ENCODE measurements at places on chromosomes 1 and 21.
A peak's percentile ranks its signal among the peaks of the same experiment; 100 is the strongest.

GRCh38 chr21:26554365-26554764 is 18.7 kb downstream of the CYYR1 start:
- no peak for DNase-seq

GRCh38 chr1:186845576-186846210 is 16.9 kb downstream of the PLA2G4A start:
- DNase-seq: no peak

DNA sequence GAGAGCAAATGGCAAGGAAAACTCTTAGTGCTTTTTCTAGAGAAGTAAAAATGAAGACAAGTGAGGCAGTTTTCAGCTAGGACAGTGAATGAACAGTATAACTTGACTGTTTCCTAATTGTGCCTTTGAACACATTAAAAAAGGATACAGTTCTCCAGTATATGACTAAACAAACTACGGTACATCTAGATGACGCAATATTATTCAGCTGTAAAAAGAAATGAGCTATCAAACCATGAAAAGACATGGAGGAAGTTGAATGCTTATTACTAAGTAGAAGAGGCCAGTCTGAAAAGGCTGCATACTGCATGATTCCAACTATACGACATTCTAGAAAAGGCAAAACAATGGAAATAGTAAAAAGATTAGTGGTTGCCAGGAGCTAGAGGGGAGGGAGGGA is 206.3 kb downstream of the SIPA1L2 start:
- DNase-seq: no peak

- peak; percentile 73 for DNase-seq
These were observed 531 bp upstream of the HMGN2 start for GRCh38 chr1:26471498-26472319.

GRCh38 chr1:86231076-86231475 is 74.5 kb upstream of the COL24A1 start:
- DNase-seq: no peak

DNA sequence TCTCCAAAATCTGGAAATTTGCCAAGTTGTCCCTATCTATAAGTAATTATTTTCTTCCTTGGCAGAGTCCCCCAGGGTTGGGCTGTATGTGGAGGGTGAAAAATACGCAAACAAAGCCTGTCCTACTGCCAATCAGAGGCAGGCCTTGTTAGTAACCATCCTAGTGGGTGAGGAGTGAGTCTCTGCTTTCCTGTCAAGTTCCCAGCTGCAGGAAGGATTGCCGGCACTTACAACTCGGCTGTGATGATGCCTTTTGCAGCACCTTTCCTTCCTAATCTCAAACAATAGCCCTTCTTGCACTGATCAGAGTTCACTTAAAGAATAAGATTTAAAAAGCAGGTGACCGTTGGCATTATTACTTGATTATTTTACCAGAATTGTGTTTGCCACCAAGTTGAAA is 31.3 kb upstream of the FGGY start:
- no peak for DNase-seq

GRCh38 chr1:206882555-206882954 is 14.7 kb upstream of the IL24 start:
- no peak for DNase-seq

DNA sequence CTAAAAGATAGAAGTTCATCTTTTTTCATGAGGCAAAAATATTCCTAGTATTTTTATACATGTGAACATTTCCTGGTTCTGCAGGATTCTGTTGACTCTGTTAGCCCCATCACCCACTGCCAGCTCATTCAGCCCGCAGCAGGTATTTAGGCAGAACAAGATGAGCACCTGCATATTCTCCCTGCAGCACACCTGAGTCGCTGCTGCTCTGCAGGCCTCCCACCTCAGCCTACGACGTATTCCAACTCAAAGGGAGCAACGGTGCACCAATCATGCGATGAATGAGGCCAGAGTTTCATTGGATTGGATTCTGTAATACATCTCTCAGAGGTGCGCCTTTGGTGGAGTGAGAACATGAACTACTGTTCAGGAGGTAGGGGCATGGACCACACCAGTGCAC is 87.6 kb downstream of the CNIH3 start:
- DNase-seq: peak; percentile 8

DNA sequence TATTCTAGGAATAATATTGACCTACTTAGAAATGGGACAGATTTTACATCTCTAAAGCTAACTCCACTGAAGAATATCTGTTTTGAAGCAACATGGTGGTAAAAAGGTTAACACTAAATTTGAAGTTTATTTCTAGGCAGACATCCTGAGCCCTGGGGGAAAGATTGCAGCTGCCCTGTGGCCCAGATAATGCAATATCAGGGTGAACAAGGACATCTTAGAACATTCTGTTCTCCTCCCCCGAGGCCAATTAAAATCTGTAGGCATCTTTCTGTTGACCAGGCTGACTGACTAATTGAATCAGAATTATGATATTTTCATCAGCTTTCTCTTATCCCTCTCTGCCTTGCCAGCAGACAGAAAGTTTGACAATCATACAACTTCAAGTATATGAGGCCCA is 149.8 kb upstream of the DUSP10 start:
- no peak for DNase-seq

- DNase-seq: no peak
These were observed 7.4 kb upstream of the TIAM1 start for GRCh38 chr21:31351438-31351837.

GRCh38 chr1:153616144-153616916 is at the start of gene S100A14:
Gene S100A14, minus strand, starts transcription at chr1:153616325. Its CDS starts 467 bp downstream, at chr1:153615858.
- DNase-seq: no peak

DNA sequence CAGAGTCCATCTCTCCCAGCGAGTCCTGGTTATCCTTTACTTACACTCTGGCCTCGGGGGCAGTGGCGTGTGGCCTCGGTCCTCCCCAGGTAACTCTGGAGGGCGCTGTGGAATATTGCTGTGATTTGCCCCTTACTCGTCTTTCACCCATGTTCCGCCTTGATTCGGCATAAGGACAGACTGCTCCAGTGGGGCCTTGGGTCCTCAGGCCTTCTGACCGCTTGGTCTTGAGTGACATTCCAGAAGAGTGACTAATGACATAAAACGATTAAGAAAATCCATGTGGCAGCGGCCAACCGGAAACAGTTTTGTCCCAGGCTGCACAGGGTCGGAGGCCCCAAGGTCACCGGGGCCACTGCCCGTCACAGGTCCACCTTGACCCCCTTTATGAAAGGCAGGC is 11.0 kb downstream of the ICMT start:
- DNase-seq: no peak

DNA sequence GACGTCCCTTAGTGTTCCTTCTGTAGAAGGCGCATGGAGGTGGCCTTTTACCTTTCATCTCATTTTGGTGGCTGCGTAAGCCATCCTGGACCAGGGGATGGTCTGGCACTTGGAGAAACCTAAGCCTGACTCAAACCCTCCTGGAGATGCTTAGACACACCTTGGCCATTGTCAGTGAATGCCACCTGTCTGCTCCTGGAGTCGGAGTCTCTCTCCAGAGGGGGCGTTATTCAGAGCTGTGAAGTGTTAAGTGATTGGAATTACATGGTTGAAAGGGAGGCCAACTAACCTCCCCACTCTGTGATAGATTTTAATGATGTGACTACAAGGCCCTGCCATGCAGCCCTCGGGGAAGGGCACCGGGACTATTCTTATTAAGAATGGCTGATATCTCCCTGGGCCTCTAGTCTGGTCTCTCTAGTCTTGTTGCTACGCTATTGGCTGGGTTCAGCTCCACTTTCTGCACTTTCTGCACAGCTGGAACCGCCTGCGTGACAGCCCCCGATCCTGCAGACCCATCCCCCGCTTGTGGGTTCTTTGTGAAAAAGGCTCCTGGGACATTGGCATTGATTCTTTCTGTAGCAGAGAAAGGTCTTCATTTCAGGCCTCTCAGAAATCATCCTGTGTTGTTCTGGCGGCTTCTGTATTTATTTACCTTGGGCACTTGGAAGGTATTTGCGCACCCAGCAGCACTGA is 4.2 kb downstream of the RASSF5 start:
- DNase-seq: no peak

GRCh38 chr1:208318150-208318734 is 74.1 kb upstream of the PLXNA2 start:
- DNase-seq: no peak

DNA sequence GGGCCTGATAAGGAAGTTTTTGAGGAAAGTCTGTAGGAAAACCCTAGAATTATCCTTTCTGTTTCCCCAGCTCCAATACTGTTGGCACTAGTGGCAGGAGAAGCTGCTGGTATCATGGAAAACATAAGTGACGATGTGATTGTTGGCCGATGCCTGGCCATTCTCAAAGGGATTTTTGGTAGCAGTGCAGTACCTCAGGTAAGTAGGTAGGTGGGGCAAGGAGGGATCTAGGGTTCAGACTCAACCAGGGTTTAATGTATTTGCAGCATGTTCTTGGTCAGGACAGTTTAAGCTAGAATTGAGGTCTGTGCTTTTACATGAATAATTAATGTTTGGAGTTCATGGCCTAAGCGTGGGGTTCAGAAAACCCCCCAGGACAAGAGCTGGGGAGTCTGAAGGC is 62.1 kb downstream of the KDM1A start:
- no peak for DNase-seq

DNA sequence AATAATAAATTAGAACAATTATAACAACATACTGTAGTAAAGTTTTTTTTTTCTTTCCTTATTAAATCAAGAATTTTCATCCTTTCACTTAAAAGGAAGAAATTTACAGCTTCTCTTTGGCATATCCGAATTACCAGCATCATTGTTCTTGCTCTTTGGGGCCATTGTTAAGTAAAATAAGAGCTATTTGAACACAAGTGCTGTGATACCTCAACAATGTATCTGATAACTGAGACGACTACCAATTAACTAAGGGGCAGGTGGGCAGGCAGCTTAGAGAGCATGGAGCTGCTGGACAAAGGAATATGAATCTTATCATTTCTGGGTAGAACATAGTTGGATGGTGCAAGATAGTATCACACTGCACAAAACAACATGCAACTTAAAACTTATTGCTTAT is 719.9 kb upstream of the TMPRSS15 start:
- no peak for DNase-seq

DNA sequence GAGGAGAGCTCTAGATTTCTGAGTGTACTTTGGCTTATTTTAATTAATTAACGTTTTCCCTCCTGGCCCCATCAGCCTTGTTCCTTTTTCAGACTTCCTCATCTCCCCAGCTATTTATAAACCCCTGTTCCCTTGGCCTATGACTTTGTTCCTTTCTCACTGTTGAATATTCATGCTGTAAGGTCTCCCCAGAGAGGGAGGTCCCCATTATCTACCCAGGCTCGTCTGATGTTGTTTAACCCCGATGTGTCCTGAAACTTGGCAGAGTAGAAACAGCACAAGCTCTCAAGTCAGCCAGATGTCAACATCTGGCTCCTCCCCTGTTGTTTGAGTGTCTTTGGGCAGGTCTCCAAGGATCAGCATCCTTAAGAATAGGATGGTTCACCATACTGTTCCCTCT is 153.6 kb downstream of the HIVEP3 start:
- no peak for DNase-seq

DNA sequence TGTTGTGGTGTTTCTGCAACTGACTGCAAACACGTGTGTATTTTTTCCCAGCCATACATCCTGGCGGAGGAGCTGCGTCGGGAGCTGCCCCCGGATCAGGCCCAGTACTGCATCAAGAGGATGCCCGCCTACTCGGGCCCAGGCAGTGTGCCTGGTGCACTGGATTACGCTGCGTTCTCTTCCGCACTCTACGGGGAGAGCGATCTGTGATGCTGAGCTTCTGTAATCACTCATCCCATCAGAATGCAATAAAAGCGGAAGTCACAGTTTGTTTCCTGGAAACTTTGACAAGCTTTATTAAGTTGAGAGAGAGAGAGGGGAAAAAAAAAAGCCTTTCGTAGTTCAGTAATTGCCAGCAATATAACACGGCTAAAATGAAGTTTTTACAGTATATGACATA is 32.7 kb upstream of the MTR start:
- peak; percentile 34 for DNase-seq

GRCh38 chr1:229254910-229255541 is 15.9 kb upstream of the RAB4A start:
- DNase-seq: no peak

- no peak for DNase-seq
These were observed 2.9 kb downstream of the FLVCR1 start for GRCh38 chr1:212860713-212861581.

GRCh38 chr1:5814046-5814619 is 178.1 kb downstream of the NPHP4 start:
- DNase-seq: no peak

GRCh38 chr1:48107516-48107915 is 110.3 kb upstream of the TRABD2B start:
- no peak for DNase-seq

- DNase-seq: no peak
These were observed 25.4 kb downstream of the LDLRAD2 start for GRCh38 chr1:21837476-21837875.

- no peak for DNase-seq
These were observed 141.7 kb upstream of the HOOK1 start for GRCh38 chr1:59672851-59673572.

- no peak for DNase-seq
These were observed 6.9 kb upstream of the TNNT2 start for GRCh38 chr1:201384406-201384782.

- no peak for DNase-seq
These were observed 218.3 kb upstream of the SGIP1 start for GRCh38 chr1:66315671-66316070.

- DNase-seq: no peak
These were observed 54.1 kb downstream of the LDLRAD2 start for GRCh38 chr1:21865943-21866706.

DNA sequence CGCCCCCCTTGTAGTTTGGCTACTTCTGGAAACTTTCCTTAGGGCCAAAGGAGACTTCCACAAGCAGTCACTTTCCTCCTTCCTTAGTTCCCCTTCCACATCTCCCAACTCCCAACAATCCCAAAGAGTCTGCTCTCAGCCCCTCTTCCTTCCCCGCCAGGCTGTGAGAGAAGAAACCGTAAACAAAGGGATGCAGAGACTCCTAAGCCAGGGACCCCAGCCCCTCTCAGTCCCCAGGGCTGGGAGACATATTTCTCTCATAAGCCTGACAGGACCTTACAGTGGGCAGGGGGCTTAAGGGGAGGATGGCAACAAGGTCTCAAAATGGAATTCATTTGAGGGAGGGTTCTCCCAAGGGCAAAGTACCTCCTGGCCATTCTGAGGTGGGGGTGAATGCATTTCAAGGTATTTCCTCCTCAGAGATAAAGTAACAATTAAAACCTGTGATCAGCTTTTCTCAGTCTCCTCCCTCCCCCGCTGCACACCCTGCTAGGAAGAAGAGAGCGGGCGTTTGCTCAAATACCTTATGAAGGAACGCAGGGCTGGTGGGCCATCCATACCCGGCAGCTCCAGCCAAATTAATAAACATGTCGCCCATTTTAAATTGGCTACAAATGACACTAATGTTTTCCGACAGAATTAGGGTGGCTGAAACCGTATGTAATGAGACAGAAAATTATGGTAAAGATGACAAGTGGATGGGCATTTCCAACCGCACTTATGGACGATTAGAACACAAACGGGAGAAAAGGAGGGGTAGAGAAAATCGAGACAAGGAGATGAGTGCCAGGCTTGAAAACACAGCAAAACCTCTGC is 4.0 kb downstream of the BARHL2 start:
- no peak for DNase-seq
